T-helper 9 cell (primary cell): ENCODE measurements at places on chromosomes 11 and 22.

- DNase-seq: no peak
These were observed 7.9 kb upstream of the ETS1 start for GRCh38 chr11:128595221-128595620.

DNA sequence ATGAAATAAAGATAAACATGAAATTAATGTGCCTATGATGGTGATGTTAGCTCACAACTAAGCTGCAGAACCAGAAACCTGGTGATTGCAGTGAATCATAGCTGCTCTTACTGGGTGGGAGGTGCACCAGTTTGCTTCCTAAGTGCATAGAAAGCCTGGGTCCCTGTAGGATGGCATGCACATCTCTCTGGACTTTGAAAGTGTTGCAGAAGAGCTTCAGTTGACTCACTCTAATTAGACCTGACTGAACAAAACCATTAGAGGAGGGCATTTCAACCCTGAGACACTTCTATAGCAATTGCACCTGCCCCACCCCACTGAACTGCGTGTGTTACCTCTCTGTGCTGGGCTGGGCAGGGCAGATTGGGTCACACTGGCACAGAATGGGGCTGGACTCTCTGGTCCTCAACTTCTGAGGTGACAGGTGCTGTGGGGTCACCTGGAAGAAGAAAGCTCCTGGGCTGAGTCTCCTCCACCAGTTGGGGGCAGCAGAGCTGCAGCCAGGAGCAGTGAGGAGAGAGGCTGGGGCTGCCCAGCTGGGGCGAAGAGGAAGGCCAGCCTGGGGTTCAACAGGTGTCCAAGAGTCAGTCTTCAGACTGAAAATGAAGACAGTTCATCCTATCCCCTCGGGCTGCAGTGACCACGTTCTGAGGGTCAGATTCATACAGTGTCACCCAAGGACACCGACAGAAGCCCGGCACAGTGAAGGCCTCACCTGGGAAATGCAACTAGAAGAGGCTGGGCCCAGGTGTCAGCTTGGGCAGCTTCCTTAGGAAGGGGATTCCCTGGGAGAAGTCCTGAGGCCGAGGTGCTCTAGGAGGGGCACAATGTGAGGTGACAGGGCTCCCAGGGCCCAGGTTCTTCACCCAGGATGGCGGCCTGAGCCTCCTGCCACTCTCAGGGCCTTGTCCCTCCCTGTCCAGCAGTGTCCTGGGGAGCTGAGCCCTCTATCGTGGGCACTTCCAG lies 58.1 kb downstream of the GGTLC2 start:
- no peak for DNase-seq

DNA sequence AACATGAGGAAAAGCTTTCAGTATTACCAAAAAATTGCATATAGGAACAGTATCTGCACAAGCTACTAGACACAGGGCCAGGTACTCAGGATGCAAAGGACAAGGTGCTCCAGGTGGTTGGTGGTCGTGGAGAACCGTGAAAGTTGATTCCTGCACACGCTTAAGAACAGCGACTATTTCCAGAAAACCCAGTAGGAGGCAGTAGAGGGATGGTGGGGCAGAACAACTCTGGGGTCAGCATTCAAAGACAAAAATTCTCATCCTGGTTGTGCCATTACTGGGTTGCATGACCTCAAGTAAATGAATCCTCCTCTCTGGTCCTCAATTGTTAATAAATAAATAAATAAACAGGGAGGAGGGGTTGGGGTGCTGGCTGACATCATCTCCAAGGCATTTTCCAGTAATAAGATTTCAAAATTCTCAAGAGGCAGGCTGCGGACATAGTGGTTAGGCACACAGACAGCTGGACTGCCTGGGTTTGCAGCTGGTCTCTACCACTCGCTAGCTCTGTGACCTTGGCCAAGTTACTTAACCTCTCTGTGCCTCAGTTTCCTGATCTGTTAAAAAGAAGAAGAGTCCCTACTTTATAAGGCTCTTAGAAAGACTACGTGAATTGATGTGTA lies 89.6 kb downstream of the ISX start:
- no peak for DNase-seq

GRCh38 chr11:33262011-33262645 lies 4.9 kb downstream of the HIPK3 start:
- DNase-seq: no peak

GRCh38 chr11:79066456-79067351 lies 374.1 kb downstream of the TENM4 start:
- no peak for DNase-seq

DNA sequence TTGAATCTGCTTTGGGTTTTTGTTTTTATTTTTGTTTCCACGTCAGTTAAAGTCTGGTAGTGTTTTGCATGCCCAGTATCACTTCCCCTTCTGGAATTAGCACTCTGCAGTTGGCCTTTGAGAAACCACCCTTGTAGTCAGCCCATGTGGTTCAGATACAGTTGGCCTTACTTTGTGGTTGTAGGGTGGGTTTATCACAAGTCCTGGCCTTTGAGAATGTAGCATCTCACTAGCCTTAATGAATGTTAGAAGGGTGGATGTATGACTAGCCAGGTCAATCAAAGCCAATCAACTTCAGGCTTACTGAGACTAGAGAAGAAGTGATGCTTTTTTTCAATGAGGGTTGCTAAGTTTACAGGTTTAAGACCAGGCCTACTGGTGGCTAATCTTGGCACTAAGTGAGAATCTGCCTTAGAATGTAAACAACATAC lies 19.8 kb downstream of the ARL14EP start:
- DNase-seq: no peak

DNA sequence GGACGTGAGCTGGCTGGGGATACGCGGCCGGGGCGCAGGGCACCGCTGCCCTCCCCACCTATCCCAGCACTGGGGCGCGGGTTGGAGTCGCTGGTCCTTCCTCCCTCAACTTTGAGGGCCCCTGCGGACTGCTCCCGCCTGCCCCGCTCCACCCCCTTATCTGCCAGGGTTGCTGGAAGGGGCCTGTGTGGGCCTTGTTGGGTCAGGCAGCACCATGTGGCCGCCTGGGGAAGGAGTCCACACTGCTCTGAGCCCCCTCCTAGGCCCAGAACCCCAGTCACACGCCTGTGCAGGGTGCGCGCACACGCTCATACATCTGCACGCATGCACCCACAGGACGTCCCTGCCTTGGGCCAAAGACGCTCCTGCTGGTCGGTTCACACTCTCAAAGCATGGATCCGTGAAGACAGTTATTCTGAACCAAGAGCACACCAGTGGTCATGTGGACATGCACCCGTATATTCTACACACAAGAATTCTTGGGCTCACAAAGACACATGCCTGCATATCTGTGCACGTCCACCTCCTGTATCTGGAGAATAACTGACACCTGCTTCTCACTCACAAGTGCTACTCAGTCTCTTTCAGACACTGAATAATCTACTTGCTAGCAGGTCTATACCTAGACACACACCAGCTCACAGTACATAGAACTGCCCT lies 710 bp downstream of the TUB start:
- no peak for DNase-seq

DNA sequence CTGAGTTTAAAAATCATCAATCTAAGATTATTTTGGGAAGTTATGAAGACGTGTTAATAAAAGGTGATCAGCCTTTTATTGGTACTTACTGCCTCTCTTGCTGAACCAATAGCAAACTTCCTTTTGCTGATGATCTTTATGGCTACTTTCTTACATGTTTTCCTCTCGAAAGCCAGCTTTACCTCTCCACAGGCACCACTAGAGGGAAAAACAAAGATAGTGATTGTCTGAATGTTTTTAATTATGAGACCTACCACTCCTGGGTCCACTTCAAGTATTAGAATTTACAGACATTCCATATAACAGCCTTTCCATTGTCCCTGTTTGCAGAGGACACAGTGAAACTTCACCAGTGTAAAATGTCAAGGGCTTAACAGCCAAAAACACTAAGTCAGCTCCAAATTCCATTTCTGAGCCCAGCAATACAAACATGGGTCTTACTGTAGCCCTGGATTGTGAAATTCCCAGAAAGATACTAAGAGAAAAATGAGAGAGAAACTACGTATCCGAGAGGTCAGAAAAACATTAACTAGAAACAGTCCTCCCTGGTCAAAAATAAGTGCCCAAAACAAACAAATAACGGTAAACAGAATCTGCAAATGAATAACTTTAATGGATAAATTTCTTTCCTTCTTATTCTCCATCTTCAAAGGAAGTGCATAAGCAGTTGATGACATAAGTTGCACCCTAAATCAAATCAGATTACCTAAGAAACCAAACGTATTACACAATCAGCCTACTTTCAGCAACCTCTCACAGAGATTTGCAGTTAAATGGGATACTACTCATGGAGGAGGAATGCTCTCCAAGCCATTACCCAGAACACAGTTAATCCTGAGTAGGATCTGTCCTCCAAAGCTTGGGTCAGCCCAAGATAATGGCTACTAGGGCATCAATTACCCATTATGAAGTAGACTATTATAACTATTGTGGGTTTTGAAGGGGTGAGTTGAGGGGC lies 29.5 kb downstream of the CHEK2 start:
- DNase-seq: no peak

GRCh38 chr11:65014726-65015227 lies 817 bp downstream of the ARL2 start:
- no peak for DNase-seq

GRCh38 chr11:74179234-74180052 lies 8.4 kb downstream of the PPME1 start:
- no peak for DNase-seq

- DNase-seq: no peak
These were observed 10.5 kb upstream of the MCHR1 start for GRCh38 chr22:40668611-40669411.

- no peak for DNase-seq
These were observed at the start of gene SLCO2B1 for GRCh38 chr11:75150879-75151278. Gene SLCO2B1 (plus strand): TSS chr11:75151107. CDS start chr11:75151382, 275 bp downstream.

DNA sequence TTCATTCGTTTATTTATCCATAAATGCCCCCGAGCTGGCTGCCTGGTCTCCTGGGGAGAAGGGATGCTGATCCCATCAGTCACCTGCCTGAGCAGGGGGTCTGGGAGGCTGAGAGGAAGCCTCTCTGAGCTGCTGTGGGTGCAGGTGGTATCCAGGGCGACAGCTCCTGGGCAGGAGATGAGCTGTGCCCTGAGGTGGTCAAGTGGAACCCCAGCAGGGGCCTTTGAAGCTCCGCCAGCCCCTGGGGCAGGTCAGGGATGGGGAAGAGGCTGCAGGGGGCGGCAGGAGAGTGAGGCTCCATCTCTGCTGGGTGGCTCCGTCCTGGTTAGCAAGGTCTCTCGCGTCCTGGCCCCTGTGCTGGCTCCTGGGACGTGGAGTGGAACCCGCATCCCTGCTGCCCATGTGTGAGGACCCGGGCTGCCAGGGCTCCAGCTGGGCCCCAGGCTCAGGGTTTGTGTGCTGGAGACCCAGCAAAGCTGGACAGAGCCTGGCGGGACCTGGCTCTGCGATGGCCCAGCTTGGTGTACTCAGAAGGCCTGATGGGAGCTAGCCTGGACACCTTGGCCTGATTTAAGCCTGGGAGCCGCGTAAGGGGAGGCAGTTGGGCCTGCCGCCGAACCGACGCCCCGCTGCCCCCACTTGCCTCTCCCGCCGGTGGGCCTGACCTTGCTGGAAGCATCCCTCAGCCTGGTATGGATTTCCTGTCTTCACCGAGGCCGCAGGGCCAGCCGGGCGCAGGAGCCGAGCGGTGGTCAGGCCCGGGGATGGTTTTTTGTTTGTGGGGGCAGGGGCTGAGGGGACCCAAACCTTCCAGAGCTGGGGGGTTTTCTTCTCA lies 44.5 kb downstream of the RTN4R start:
- no peak for DNase-seq

- DNase-seq: no peak
These were observed 521.2 kb downstream of the KCNA4 start for GRCh38 chr11:29495676-29496075.

- DNase-seq: no peak
These were observed 79.7 kb upstream of the WNT7B start for GRCh38 chr22:46056546-46057245.

- DNase-seq: no peak
These were observed 58.6 kb downstream of the BRD1 start for GRCh38 chr22:49768951-49769690.

GRCh38 chr22:31046539-31047226 lies 34.4 kb upstream of the SMTN start:
- DNase-seq: no peak

- peak; percentile 11 for DNase-seq
These were observed 537 bp downstream of the EP300 start for GRCh38 chr22:41092847-41093411.

DNA sequence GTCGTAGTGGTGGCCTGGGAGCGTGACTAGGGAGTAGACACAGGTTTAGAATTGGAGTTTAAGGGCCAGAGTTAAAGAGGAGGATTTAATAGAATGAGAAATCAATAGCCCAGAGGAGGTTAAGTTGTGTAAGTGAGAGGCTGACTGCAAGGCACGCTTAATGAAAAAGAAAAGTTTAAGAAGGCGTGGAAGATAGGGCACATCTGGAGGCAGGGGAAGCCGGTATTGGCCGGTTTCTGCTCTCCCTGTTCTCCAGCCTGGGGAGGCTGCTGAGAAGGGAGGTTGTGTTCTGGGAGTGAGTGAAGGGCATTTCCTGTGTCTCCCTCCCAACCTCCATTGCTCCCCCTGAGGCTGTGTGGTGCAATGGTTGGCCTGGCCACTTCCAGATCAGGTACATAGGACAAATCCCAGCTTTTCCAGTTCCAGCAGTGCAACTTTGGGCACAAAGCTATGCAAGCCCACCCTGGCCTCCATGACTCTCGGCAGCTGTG lies 6.3 kb downstream of the GRIK4 start:
- no peak for DNase-seq

- no peak for DNase-seq
These were observed 24.7 kb upstream of the BAIAP2L2 start for GRCh38 chr22:38135133-38135706.

DNA sequence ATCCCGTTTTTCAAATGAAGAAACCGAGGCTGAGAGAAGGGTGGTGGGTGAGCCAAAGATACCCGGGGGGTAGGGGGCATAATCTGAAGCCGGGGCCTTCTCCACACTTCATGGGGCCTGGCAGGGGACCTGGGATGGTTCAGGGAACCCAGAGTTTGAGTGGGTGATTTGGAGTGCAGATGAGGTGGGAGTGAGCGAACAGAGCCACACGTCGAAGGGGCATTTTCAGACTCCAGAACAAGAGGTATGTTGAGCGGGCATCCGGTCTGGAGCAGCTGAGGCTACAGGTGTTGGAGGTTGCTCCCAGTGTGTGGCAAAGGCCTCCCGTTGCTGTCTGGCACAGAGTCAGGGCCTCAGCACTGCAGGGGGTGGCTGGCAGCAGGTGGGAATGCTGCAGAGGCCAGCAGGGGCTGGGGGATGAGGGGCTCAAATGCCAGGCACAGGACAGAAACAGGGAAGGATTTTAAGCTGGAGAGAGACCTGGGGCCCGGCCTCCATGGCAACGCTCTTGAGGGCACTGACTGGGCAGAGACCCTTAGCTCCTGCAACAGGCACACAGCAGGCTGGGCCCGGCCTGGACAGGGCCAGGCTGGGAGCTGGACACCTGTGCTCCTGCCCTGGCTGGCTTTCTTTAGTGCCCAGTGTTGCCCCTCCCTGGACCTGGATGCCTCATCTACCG lies 46.2 kb downstream of the WNT11 start:
- no peak for DNase-seq
